GM19239 (cell line): ENCODE measurements at places on chromosomes 7 and 10.
A peak's percentile ranks its signal among the peaks of the same experiment; 100 is the strongest.

DNA sequence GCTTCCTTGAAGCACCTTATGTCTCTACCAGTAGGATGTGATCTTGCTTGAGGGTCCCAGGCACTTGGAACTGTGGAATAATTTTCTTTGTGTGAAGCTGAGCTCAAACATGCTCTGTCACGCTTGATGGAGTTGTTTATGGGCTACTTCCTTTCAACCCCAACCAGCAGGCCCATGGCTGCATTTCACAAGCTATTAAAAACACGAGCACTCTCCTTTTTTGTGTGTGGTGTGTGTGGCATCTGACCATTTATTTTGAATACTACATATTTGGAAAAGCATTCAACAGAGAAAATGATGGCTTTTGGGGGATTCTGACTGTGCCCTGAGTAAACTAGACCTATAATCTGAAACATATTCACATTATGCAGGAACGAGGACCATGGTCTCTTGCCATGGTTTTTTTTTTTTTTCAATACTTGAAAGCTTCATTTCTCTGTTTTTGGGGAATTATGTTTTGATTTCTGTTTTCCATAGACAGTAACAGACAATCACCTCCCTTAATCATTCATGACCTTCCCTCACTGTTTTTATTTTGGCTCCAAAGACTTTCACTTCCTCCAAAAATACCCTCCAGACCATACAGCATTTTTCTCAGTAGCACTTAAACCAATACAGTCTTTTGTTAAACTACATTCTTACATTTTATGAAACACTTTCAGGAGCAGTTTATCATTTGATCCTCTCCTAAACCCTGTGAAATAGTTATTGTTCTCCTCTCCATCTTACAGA, 233.6 kb upstream of the BMPER start:
- DNase-seq = no peak

DNA sequence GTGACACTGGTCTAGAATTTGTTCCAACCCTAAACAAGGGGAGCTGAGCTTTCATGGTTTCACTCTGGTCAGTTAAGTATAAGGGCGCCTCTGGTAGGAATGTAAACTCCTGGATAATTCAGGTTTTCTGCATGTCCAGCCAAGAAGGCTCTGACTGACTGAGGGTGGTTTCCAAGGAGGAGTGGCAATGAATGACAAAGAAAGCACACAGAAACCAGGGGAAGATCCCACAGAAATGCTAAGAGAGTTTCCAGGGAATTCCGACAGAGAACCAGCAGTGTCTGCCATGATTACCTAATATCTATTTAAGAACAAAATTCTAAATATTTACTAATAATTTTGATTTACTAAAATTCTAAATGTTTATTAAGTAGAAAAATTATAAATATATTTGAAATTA, 27.3 kb upstream of the NRG3 start:
- no peak for DNase-seq

DNA sequence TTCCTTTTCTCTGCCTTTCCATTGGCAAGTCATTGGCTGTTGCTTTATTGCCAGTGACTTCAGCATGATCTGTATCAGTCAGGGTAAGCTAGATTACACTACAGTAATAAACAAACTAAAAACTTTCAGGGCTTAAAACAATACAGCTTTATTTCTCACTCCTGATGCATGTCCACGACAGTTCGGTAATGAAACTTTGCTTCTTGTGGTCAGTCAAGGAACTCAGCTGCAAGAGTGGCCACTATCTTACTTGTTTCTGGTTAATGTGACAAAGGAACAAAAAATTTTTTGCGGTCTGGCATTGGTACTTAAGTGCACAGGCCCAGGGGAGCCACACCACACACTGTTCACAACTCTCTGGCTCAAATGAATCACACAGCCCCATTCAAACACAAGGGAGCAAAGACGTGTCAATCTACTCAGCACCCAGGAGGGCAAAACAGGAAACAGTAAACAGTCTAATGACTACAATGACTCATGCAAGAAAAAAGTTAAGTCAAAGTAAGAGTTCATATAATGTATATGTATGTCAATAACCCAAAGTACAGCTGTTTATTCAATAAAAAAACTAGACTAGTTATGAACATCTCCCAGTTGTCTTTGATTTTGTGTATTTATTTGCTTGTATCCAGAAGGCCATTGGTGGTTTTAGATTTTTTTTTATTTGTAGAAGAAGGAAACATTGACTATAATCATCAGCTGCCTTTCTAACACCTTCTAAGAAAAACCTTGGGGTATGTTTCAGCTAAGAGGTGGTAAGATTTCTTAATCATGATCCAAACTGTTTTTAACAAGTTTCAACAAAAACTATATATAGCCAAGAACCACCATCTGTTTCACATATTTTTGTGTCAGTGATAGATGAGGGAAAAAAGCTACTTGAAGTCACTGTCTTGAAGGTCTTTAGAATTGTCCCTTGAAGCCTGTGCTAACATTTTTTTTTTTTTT, 134.4 kb upstream of the FAM3C start:
- peak; percentile 25 for DNase-seq

GRCh38 chr10:32125023-32125422, 68.8 kb upstream of the KIF5B start:
- no peak for DNase-seq

GRCh38 chr7:13262929-13263530, 575.6 kb downstream of the ARL4A start:
- DNase-seq = no peak

GRCh38 chr7:66629222-66630062, 761 bp downstream of the KCTD7 start:
- no peak for DNase-seq

- no peak for DNase-seq
Measured at GRCh38 chr10:130871406-130871805, 440.1 kb downstream of the TCERG1L start.

- no peak for DNase-seq
Measured at GRCh38 chr10:12590675-12591659, 241.6 kb downstream of the CAMK1D start.

GRCh38 chr7:114922026-114922651, at the start of gene MDFIC:
Gene MDFIC (plus strand): TSS chr7:114922094. CDS start chr7:114923034, 940 bp downstream.
- DNase-seq = no peak

DNA sequence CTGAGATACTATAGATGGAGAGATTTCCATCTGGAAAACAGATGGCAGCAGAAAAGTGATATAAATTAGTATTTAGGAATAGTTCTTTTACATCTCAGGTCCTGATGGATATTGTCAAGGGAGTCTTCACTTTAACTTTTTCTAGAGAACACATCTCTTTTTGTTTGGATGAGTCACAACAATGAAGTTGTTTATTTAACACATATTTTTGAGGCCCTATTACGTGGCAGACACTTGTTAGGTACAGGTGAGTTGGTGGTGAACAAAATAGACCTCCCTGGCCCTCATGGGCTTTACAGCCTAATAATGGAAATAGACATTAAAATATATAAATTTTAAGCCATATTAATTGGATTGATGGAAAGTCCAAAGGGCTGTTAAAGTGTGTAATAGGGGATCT, 168.3 kb downstream of the VTI1A start:
- no peak for DNase-seq

- DNase-seq = no peak
Measured at GRCh38 chr7:43873300-43873699, 4.0 kb upstream of the MRPS24 start.

GRCh38 chr7:1638215-1638661, 31.8 kb upstream of the ELFN1 start:
- DNase-seq = no peak

DNA sequence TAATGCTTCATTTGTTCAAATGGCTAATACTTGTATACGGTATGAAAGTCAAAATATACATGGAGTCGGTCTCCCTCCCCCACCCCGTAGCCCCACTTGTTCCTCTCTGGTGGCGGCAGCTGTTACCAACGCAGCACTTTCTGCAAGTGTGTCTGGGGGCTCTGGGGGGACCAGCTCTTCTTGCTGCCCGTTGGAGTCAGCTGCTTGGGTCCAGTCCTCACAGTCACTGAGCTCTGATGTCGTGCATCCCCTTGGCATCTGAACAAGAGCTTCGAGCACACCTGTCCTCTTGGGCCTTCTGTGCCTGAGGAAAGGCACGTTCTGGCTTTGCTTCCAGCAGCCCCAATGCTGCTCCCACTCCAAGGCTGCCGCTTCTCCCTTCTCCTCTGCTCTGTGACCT, 493.1 kb downstream of the PLXNA4 start:
- no peak for DNase-seq

DNA sequence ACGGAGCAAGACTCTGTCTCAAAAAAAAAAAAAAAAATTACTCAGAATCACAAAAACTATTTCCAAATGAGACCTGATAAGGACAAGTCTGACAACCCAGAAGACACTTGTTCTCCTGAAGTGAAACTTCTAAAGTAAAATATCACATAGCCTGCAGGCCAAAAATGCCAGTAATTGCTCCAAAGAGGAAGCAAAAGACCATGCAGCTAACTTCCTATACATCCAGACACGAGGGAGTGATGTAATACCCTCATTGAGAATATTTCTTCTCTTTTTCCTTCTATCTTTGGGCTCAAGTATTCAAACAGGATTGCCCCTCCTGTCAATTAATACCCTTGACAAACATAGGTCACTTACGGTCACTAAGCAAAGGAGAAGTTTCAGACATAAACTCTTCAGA, 31.2 kb downstream of the ARMH3 start:
- no peak for DNase-seq

DNA sequence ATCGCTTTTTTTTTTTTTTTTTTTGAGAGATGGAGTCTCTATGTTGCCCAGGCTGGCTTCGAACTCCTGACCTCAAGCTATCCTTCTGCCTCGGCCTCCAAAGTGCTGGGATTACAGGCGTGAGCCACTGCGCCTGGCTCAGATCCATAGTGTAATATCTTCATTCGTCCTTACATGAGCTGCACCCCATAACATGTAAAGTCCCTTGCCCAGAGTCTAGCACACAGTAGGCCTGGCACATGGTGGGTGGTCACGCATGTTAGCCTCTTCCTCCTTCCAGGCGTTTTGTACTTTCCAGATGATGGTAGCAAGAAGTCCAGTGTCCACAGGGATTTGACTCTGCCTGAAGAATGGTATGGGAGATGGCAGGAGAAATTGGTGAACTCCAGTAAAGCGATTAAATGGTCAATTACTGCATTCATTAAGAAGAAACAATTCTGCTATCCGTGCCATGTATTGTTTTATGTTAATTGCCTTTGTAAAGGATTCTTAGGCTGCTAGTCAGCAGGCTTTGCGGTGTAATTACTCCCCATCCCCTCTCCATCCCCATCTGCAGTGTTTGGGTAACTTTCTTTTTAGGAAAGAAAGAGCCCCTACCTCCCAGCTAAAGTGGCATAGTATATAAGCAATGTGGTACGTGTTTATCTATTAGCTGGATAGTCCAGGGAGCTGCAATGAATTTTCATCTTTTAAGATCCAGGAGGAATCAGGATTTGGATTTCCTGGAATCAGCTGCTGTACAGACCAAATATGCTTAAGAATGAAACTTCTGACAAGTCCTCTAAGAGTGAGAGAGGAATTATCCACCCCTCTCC, 1.2 kb downstream of the TPST1 start:
- no peak for DNase-seq

DNA sequence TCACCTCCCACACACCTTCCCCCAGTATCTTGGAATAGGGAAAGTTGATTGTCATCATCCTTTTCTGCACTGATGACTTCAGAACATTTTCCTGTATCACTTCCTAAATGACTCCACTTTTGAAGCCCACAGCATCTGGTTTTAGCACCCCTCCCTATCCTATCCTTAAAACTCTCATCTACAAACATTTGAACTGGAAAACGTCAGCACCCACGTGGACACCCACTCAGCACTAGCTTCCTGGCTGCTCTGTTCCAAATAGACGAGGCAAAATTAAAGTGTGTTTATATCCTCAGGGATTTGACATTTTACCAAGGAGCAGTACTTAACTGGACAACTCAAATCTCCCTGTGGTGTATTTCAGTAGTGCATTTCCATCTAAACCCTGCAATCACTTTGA, 73.9 kb downstream of the REEP3 start:
- DNase-seq = no peak

DNA sequence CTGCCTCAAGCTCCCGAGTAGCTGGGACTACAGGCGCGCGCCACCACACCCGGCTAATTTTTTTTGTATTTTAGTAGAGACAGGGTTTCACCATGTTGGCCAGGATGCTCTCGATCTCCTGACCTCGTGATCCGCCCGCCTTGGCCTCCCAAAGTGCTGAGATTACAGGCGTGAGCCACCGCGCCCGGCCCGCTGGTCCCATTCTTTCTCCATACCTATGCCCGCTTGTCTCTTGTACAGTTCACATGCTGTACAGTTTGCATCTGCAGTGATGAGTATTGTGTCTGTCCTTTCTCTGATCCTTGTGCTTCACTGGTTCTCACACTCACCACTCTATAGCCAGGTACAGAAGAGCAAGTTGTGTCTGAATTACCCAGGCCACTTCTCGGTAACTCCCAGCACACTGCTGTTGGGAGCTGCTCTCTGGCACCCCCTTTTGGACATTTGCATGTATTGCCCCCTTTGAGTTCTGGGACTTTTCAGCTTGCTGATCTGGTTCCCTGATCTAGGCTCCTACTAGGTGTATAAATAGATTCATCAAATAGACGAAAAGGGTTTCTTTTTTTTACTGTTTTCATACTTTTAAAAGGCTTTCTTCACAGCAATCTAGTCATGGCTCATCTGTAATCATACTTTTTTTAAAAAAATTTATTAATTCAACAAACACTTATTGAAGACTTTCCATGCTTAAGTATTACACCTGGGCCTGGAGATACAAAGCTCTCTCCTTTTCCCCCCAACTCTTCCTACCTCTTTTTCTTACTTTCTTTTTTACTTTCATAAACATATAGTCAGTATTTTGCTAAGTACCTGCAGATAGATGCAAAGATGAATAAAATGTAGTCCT, 53.5 kb downstream of the AOAH start:
- peak; percentile 35 for DNase-seq

GRCh38 chr7:25949736-25950487, 202.1 kb upstream of the NFE2L3 start:
- DNase-seq = peak; percentile 17

DNA sequence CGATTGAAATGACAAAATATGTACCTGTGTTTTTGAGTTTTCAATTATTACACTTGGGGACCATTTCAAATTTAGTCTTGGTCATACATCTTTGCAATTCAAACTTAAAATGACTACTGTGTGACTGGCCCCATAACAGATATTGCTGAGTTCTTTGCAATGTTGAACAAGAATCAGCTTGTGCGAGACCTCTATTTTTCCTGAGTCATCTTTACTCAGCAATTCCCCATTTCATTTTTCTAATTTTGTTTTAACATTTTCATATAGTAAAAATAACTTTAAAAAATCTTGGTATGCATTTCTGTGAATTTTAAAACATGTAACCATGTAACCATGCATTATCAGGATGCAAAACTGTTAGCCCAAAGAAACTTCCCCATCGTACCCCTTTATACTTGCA, 678.1 kb downstream of the ANKRD7 start:
- DNase-seq = no peak

GRCh38 chr7:539731-540411, 20.2 kb upstream of the PDGFA start:
- no peak for DNase-seq

DNA sequence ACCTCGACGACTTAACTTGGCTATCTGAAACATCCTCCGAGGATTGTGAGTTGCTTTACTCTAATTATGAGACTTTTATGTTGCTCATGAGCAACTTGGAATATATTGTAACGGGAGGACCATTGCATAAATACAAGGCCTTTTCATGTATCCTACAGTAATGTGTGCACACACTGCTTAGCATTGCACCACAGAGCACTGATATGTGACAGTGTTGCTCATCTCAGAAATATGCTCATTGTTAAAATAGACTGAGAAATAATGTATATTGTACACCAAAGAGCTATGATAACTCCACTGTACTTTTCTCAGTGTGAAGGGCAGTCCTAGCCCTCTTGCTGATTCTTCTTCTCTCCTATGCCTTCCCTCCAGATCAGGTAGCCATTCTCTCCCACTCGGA, 102.8 kb upstream of the CDK13 start:
- no peak for DNase-seq

- no peak for DNase-seq
Measured at GRCh38 chr10:62058896-62059216, 157.4 kb downstream of the ARID5B start.
